ENCODE measurements at places on chromosomes 7 and 10.

GRCh38 chr10:82811621-82812020 lies 936.6 kb downstream of the NRG3 start:
- DNase-seq, result peak; percentile 3

DNA sequence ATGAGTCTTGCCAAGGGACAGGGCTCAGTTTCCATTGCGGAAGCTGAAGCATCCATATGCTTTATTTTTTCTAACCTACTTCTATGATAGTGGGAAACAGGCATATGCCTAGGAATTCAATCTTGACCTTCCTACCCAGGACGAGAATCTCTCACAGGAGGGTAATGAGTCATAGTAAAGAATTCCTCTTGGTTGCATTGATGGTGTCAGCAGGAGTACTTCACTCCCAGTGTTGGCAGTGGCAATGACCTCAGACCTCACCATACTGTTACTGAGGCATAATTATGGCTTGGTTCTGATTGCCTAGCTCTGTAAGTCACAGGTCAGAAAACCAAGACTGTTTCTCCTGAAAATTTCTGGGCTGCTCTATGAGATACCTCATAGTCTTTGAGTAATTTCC lies 552.9 kb downstream of the ARL4A start:
- peak; percentile 42 for DNase-seq

GRCh38 chr10:12459762-12460161 lies 110.4 kb downstream of the CAMK1D start:
- DNase-seq, result no peak

DNA sequence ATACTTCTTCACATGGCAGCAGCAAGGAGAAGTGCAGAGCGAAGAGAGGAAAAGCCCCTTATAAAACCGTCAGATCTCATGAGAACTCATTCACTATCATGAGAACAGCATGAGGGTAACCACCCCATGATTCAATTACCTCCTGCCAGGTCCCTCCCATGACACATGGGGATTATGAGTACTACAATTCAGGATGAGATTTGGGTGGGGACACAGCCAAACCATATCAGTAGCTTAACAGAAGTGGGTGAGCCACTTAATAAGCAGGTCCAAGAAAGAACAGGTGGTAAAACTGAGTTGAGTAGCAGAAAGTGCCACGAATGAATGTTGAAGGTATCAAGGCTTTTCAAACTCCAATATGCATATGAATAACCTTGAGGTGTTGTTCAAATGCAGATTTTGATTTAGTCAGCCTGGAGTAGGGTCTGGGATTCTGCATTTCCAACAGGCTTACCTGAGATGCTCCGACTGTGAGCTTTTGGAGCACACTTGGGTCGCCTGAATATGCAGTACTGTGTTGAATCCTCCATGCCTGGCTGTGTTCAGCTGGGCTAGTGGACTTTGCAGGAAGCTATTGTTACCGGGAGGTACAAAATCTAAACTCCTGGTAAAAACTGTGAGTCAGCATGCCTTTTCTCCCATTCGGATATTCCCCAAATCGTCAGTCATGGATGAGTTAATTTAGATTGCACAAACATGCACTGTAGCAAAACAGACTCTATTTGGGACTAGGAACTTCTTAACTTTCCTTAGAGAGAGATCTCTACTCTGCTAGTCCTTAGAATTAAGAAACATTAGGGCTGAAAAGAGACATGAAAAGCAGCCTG lies 69.0 kb upstream of the PRKCQ start:
- no peak for DNase-seq

GRCh38 chr7:128404143-128404681 lies 5.6 kb downstream of the IMPDH1 start:
- no peak for DNase-seq

GRCh38 chr7:111756687-111757178 lies 194.4 kb upstream of the IMMP2L start:
- peak; percentile 72 for DNase-seq

GRCh38 chr7:100430493-100431285 lies 1.1 kb downstream of the MEPCE start:
- peak; percentile 24 for DNase-seq

- no peak for DNase-seq
Observed at GRCh38 chr7:29090836-29091601, 55.3 kb downstream of the CPVL start.

DNA sequence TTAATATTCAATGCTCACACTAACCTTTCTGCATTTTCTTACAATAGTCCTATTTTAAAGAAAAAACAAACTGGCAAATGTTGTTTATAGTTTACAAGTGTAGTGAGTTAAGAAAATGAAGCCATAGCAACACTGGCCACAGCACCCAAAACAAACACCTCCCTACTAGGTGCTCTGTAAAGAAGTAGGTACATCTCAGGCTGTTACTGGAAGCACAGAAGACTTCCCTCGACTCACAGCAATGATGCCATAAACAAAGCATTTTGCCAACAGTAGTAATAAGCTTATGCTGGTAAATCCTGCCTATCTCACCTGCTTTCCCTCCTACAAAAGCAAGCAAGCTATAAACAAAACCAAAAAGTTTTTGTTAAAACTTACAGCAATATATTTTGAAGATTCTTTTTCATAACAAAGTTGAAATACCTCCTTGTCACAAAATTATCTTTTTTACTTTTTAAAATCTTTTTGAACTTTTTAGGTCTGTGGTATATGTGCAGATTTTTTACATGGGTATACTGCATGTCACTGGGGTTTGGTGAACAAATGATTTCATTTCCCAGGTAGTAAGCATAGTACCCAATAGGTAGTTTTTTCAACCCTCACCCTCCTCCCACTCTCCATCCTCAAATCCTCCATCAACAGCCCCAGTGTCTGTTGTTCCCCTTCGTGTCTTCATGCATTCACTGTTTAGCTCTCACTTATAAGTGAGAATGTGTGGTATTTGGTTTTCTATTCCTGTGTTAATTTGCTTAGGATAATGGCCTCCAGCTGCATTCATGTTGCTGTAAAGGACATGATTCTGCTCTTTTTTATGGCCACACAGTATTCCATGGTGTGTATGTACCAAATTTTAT lies 28.4 kb downstream of the COA1 start:
- DNase-seq, result no peak

GRCh38 chr7:116980354-116980753 lies 27.1 kb downstream of the ST7 start:
- DNase-seq, result no peak

GRCh38 chr10:3196958-3197347 lies 24.4 kb upstream of the PITRM1 start:
- no peak for DNase-seq

DNA sequence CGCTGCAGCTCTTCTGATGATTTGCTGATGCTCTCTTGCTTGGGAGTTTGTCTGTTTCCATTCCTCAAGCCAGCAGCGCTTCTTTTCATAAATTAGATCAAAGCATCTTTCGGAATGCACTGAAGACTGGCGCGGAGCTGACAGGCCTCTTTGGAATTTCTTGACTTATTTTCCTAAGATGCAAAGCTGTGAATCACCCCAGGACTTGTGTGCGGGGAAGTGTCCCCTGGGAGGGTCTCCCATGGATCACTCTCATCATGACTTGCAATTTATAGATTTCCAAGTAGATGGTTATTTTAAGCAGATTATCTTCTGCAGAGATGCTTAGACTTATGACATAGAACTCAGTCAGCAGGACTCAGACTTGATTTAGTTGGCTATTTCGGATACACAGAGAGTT lies 467.2 kb downstream of the TCERG1L start:
- DNase-seq, result no peak

GRCh38 chr10:10804061-10804460 lies 213.6 kb upstream of the CELF2 start:
- peak; percentile 34 for DNase-seq

DNA sequence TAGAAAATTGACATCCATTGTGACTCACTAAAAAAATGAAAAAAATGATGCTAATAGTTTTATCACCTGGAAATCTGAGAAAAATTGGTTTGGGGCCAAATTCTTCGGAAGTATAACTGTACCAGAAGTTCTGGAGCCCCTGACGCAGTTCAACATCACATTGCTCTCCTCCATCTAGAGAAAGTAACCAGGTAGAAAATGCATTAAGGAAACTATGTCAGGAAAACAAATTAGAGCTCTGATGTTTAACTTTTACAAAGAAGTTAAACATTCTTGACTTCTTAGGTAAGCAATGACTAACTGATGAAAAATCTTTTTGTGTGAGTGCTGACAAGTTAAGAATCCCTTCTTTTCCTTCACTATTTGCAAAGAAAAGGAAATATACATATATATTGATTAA lies 61.1 kb upstream of the TMEM196 start:
- DNase-seq, result no peak

- DNase-seq, result no peak
Observed at GRCh38 chr10:80589726-80590373, 52.1 kb downstream of the SH2D4B start.

- DNase-seq, result no peak
Observed at GRCh38 chr10:44317856-44318255, 67.0 kb downstream of the CXCL12 start.

GRCh38 chr10:44660271-44660670 lies 250.9 kb upstream of the TMEM72 start:
- DNase-seq, result no peak

GRCh38 chr7:32043688-32044087 lies 26.5 kb downstream of the PDE1C start:
- DNase-seq, result peak; percentile 42

GRCh38 chr10:78857193-78857592 lies 211.6 kb upstream of the ZMIZ1 start:
- DNase-seq, result no peak

- DNase-seq, result peak; percentile 61
Observed at GRCh38 chr7:49852619-49853462, 79.4 kb downstream of the VWC2 start.

DNA sequence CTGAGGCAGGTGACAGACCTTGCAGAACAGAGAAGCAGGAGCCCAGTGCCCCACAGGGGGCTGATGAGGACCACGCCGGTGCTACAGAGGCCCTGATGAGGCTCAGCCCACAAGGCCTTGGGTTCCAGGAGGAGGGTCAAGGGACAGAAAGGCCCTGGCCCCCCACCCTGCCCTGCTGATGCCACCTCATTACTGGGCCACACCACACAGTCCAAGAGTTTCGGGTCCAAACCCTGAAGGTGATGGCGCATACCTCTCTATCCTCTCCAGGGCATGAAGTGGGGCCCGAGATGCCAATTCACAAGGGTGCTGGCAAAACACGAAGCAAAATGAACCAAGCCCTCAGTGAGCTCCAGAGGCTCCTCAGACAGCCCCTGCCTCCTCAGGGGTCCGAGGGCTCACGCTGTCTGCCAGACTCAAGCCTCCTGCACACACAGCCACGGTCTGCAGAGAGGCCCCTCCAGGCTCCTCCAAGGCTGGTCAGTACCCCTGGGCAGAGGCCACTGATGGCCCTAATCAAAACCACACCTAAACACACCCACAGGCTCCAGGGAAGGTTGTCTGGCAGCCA lies 32.3 kb downstream of the RASGEF1A start:
- DNase-seq, result no peak

- DNase-seq, result peak; percentile 41
Observed at GRCh38 chr10:47024399-47025252, 113.4 kb downstream of the PTPN20 start.

- DNase-seq, result no peak
Observed at GRCh38 chr7:73815436-73815835, 15.4 kb upstream of the CLDN4 start.

DNA sequence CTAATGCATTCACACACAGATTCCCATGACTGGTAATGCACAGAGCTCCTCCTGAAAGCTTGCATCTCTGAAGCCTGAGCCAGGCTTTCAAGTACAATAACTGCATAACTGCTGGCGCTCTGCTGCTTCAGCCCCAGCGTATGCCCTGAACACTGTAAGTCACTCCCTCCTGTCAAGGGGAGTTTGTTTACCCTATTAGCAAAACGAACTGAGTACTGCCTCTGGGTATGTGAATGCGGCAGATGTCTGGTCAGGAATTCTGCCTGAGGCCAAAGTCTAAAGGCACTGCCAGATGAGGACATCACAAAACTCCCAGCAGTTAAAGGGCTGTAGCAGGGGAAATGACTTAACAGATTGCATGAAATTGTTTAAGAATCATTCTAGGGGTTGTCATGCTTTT lies 97.7 kb downstream of the NRCAM start:
- DNase-seq, result peak; percentile 63

DNA sequence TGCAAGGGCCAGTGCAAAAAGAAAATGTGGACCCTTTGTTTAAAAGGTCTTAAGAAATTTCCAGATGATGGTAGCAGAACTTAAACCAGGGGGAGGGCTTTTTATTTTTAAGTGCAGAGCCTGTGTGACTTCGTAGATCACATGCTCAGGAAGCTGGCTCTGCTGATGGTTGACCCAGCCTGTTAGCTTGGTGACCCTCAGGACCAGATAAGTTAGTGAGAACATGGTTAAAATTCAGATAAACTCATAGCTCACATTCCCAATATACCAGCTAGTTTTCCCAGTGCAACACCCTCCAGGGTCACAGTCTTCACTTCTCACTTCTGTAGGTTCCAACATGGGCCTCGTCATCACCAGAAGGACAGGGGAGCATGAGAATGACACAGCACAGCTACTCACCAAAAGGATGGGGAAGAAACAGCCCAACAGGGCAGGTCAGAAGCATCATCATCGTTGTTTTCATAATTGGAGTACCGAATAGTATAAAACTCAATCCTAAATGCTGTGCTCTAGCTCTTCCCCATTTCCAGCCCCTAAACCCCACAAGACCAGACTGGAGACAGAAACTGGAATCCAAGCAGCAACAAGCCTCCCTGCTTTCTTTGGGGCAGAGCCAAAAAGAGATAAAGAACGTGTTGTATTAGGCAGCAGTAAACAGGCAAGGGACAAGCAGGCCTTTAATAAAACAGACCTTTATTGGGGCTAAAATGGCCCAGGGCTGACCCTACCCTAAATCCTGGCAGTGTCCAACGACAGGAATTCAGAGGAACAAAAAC lies 102.2 kb upstream of the ANKRD1 start:
- no peak for DNase-seq

DNA sequence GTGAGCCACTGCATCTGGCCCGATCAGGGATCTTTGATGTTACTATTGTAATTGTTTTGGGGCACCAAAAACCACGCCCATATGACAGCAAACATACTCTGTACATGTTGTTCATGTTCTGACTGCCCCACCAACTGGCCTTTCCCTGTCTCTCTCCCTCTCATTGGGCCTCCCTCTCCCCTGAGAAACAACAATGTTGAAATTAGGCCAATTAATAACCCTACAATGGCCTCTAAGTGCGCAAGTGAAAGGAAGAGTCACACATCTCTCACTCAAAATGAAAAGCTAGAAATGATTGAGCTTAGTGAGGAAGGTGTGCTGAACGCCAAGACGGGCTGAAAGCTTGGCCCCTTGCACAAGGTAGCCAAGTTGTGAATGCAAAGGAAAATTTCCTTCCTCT lies 50.3 kb upstream of the SDK1 start:
- no peak for DNase-seq

DNA sequence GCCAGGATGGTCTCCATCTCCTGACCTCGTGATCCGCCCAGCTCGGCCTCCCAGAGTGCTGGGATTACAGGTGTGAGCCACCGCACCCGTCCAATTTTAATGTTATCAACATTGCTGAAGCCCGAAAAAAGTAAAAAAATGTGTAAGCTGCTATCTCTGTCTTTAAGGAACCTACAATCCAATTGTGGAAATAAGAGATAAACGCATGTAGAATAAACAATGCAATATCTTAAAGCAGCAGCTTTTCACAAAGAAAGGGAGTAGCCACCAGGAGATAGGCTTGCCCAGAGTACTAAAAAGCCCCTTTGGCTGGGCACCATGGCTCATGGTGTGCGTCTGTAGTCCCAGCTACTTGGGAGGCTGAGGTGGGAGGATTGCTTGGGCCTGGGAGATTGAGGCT lies 282.9 kb upstream of the LYZL1 start:
- no peak for DNase-seq

Data from AG10803 (cell line).